ENCODE measurements at places on chromosomes 12 and 14.

GRCh38 chr12:89391726-89392336 is 39.5 kb upstream of the DUSP6 start:
- no peak for DNase-seq

DNA sequence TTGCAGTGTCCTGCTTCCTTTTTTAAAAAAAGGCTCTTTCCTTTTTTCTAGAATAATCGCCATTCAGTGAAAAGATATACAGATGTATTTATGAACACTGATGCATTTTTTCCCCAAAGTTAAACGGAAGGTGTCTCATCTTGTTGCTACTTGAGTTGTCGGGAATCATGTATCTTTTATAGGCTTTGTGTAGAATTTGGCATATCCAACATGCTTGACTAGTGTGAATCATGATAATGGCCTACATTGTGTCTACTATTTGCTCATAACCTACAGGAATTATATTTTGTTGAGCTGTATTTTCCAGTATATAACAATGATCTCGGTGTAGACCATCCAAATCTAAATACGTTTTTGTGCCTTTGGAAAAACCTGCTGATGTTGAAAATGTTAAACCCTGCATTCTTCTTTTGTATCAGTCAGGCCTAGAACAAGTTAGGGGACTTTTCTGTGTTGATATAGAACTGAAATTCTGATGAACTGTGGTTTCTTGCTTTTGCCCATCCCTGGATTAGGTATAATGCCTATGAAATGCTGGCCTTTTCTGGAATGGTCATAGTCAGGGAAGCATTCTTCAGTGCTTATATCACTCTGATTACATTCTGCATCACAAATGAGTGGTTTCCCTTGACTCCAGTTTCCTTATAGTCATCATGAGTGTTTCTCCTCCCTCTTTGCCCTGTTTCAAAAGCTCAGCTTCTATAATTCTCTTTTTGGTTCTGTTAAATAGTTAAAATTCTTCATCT is 10.8 kb downstream of the BMAL2 start:
- DNase-seq = no peak

GRCh38 chr12:120628919-120629318 is 11.5 kb upstream of the CABP1 start:
- DNase-seq = no peak

DNA sequence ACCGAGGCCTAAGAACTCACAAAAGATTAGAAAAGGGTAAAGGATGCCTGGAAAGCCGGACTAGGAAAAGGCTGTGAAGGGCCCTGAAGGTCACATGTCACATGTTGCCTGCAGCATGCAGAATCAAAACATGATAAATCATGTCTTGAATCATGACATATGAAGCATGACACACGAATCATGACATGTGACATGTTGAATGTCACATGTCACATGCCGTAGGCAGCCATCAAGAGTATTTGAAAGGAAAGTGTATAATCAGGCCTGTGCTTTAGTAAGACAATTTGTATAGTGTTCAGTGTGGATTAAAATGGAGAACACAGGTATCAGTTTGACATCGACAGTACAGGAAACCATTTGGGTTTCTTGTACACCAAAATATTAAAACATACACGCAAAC is 30.8 kb downstream of the IFNG-AS1 start:
- DNase-seq = no peak

GRCh38 chr14:72126091-72126490 is 193.9 kb downstream of the RGS6 start:
- no peak for DNase-seq

DNA sequence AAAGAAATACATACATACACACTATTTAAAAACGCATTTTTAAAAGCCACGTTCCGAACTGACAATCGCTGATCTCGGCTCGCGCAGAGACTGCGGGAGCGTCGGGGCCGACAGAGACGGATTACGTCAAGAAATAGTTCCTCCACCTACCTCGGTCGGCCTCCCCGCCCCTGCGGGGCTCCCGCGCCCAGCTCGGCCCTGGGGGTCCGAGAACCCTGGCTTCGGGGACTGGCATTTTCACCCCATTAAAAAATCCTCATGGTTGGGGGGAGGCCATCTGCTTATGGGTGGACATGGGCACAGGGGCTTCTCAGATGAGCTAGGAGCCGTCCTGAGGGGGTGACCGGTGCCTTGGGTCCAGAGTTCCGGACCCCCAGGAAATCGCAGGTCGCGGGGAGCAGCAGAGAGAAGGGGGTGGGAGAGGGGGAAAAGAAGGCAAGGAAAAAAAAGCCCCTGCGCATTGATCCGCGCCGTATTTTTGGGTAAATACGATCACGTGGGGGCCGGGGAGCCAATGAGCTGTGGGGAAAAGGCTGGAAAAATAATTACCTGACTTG is 324 bp upstream of the HOXC9 start:
- DNase-seq = no peak

DNA sequence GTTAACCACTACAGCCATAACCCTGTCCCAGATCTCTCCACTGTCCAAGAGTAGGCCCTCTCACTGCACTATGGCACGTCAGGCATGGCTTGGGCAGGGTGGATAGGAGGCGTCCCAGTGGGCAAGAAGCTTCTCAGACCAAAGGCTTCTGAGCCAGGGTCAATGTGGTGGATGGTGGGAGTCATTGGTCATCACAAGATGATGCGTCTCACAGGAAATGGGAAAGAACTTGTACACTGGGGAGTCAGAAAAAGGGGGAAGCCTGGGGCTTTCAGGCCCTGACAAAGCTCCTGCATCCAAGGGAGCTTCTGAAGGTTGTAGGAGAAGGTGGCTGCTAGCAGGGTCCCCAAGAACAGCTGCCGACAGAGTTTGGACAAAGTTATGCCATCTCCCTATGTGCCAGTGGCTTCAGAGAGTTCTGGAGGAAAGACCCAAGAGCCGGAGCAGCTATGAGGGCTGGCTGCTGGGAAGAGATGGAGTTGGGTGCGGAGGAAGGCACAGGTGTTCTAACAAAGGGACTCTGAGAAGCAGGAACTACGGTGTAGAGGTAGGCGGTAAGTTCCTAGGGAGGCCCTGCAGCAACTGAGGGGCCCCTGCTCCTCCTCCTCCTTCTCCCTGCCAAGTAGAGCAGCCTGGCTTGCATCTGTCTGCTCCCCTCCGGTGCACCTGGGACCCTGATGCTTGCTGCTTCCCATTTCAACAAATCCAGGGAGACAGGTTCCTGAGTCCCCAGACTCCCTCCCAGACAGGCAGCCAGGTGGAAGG is 81.1 kb downstream of the ARL6IP4 start:
- no peak for DNase-seq

GRCh38 chr12:22538311-22538710 is 6.0 kb downstream of the C2CD5 start:
- DNase-seq = no peak

DNA sequence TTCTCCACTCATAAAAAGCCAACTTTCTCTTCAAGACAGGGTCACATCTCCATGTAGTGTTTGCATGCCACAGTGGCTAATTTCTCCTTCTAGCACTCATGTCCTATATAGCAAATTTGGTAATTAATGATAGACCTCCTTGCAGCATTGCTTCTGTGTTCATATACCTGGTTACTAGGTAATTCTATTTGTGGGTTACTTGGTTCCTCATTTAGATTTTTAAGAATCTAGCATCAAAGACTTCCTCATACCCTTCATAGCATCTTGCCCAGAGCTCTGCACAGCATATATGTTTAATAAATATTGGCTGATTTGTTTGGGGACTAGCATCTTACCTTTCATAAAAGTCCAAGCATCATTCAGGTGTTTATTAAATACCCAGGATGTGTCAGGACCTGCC is 152.1 kb downstream of the DUSP6 start:
- DNase-seq = no peak

DNA sequence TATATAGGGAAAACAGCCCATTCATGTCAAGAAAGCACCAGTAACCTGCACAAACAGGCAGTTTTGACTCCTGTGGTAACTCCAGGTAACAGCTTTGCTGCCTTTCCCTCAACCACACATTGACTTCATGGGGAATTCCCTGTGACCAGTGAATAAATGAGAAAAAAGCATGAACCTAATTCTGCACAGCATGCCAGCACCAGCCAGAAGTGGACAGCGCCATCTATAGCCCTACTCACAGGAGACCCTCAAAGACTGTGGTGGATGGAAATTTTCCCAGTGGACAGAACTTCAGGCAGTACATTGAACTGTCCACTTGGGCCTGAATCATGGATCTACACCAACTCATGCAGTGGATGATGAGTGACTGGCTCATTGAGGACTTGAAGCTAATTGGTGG is 152.1 kb downstream of the SLC8A3 start:
- no peak for DNase-seq
